HuH-7.5 (cell line): ENCODE measurements at places on chromosomes 1 and 21.

DNA sequence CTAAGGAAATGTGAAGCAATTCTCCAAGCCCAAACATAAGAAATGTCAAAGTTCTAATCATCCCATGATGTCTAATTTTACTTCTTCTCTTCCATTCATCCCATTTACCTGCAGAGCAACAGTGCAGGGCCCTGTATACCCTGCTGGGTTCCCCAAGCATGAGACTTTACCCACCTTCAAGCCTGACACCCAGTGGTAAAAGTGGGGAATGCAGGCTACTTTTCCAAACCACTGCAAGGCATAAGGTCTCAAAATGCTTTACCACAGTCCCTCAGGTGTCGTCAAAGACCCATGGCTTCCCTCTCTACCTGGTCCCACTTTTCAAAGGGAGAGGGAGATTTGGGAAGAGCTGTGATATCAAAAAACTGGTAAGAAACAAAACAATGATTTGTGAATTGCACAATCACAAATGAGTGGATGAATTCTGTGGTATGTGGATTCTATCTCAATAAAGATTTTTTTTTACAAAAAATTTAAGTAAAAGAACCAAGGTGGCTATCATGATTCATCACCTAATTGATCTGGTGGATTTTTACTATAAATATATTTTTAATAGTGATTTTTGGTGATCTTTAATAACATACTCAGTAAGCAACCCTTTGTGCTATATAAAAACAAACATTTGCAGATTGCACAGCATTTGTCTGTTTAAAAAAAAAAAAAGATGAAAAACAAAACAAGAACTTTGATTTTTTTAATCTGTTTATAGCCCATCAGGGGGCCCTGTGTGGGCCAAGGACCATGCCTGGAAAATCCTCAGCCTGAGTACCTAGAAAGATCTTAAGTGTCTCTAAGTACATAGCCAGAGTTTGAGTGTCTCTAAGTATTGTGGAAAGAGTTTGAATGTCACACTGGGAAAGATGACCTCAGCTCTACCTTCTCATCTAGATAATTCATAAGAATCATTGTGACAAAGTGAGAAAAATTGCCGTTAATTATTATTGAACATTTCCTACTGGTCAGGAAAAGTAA is 73.1 kb upstream of the GJB5 start:
- peak; percentile 43 for DNase-seq

DNA sequence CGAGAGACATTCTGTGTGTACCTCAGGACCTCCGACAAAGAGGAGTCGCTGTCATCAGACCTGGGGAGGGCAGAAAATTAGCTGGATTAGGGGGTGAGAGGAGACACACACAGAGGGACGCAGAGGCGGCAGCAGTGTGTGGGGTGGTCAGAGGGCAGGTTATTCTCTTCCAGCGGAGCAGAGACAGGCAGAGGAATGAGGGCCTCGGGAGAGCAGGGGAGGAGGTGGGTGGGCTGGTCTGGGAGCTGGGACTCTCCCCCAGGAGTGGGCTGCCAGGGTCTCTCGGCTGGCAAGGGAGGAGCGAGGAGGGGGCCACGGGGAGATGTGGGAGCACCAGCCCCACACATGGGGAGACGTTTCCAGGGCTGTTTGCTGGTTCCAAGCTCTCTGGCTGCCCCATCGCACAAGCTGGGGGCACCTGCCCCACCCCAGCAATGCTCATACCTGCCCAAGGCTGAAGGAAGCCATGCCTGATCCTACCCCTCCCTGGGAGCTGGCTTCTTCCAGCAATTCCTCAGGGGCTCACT is 40.4 kb downstream of the KIF21B start:
- DNase-seq: no peak

DNA sequence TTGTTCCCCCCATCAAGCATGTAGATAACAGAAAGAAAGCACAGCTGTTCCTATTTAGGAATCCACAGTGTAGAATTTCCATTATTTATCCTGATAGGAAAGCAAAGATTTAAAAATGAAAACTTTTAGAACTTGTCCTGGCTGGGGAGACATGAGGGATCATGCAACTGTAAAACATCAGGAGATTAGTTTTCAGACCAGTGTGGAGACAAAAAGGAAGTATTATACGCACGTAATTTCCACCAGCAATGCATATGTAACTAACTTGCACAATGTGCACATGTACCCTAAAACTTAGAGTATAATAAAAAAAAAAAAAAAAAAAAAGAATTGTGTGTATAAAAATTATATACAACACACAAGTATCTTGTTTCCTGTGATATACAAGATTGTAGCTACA is 172.4 kb downstream of the NEGR1 start:
- DNase-seq: no peak

- no peak for DNase-seq
Observed at GRCh38 chr1:239536165-239536849, 149.9 kb downstream of the CHRM3 start.

- no peak for DNase-seq
Observed at GRCh38 chr1:245684166-245684565, 529.4 kb downstream of the KIF26B start.

DNA sequence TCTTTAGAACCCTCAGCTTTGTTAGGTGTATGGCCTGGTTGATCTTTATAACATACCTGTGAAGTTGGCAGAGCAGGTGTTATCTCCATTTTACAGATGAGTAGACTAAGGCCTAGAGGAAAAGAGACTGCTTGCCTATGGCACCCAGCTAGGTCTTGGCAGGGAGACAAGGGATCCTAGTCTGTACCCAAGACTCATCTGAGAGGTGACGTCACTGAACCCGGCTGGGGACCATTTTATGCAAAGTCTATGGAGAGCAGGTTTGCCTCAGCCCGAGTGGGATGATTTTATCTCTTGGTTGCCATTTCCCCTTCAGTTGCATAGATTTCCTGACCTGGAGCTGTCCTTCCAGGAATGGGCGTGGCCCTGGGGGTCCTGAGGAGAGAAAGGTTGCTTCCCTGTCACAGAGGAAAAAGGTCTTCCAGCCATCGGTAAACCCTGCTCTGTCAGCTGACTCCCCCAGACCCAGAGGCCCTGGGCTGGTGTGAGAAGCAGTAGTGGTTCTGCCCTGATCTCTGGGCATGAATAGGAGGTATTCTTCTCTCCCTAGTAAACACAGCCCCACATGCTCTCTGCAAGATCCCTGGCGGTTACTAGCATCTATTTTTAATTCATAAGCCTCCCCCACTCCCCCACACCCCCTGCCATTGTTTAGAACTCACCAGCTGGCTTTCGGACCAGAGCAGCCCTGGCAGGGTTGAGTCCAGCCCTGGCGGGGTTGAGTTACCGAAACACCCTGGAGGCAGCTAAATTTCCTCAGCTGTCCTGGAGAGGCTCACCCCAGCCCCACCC is 19.6 kb downstream of the TMCC2 start:
- no peak for DNase-seq

- no peak for DNase-seq
Observed at GRCh38 chr1:155569988-155570592, 7.5 kb upstream of the ASH1L start.

DNA sequence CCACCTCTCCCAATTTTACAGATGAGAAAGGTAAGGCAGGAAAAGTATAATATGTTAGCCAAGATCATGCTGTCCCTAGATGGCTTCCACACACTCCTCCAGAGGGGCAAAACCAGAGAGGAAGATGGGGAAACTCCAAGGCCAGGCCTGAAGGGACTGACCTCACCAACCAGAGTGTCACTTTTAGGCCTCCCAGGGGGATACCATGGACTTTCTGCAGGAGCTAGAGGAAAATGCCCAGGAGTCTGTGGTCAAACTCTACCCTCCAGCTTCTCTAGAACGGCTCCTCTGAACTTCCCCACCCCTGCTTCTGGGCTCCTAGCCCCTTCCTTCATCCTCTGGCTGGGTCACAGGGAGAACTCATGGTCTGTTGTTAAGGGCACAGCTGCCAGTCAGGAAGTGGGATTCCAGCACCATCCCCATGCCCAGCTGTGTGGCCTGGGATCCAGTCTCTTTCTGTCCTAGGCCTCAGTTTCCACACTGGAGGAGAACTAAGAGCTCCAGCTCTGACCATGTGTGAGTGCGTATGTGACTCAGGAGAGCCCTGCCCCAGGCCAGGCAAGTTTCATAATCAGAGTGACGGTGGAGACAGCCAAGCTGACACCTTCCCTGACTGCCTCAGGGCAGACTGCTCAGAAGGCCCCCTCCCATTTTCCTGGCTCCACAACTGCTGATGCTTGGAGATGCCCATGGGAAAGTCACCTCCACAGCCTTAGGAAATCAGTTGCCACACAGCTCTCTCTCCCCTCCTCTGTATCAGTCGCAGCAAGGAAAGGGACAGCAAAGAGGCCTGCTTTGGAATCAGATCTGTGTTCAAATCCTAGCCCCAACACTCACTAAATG is 1.9 kb downstream of the IGSF8 start:
- no peak for DNase-seq

- DNase-seq: no peak
Observed at GRCh38 chr1:58430421-58431275, 115.9 kb downstream of the OMA1 start.
